A375 (cell line): ENCODE measurements at places on chromosomes 4 and X. TPM values are rescaled to one million over a fixed set of nuclear protein-coding genes. Genes with fewer than 3 reads are reported as not detected.

Gene LUZP4
- total RNA-seq: not detected in 2 replicates

Gene FGB
- total RNA-seq: not detected in 2 replicates

Gene MND1
- 22.7 and 33.2 TPM in 2 replicates for total RNA-seq

Gene BEND2
- not detected in 2 replicates for total RNA-seq
